ENCODE measurements at places on chromosomes 11 and 22.

GRCh38 chr11:25838918-25839625 lies 492.9 kb upstream of the ANO3 start:
- DNase-seq: peak; percentile 31

DNA sequence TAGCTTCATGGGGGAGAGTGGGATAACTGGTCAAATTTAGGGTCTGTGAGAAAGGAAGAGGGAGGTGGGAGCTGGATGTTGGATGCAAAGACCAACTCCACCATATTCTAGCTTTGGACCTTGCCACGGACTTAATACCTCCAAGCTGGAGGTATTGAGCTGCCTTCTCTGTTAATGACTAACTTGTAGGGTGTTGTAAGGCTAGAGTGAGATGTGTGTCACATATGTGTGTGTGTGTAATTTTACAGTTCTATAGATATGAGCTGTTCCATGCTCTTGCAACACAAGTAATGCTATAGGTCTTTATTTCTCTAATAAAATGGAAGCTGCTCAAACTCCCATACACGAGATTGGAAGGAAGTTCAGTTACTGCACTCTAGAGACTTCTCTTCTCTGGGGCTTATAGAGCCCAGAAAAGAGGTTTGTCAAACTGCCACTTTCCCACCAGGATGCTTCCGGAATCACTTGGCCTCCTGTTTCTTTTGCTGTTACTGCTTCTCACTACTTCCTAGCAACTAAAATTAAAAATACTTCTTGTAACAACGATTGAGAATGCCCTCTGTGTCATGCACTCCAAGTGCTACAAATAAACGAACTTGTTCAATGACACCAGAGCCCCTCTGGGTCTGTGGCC lies 16.0 kb upstream of the FJX1 start:
- no peak for DNase-seq

DNA sequence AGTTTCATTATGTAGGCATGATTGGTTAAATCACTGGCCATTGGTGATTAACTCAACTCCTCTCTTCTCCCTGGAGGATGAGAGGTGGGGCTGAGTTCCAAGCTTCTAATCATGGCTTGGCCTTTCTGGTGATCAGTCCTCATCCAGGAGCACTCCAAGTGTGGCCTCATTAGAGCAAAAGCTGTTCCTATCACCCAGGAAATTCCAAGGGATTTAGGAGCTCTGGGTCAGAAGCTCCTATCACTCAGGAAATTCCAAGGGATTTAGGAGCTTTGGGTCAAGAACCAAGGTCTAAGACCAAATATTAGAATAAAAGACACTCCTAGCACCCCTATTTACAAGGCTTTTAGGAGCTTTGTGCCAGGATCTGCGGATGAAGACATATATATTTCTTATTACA lies 168.0 kb upstream of the BDNF start:
- DNase-seq: no peak

DNA sequence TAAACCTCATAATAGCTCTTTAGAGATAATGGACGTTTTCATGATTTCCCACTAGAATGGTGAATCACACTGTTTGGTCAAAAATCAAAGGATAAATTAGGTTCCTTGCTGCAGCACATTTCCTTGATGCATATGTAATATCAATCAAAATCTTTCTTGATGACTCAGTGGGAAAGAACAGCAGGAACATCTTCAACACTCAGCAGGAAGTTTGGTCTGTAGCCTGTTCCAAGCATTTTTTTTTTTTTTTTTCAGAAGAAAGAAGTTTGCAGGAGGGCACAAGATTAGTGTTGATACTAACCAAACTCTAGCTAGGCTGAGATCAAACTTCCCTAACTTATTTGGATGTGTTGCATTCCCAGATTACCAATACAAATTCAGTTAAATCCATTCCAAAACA lies 1529.8 kb downstream of the FAM181B start:
- no peak for DNase-seq

DNA sequence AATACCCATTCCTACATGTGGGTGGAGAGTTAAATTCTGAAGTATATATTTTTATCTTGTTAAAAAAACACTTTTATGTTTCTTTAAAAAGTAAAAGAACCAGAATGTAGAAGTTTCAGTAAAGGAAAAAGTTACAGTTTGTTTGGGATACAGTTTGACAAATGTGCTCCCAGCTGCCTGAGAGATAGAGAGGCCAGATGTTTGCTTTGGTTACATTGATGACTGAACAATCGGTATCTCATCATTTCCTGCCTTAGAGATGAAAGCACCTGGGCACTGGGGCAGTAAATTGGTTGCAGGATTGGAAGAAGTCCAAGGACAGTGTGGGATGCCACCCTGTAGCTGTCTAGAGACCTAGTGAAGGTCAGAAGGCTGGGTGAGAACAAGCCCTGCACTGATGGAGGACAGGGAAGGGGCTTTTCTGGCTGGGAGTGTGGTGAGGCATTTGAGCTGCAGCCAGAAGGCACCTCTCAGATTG lies 16.6 kb downstream of the MED15 start:
- no peak for DNase-seq

DNA sequence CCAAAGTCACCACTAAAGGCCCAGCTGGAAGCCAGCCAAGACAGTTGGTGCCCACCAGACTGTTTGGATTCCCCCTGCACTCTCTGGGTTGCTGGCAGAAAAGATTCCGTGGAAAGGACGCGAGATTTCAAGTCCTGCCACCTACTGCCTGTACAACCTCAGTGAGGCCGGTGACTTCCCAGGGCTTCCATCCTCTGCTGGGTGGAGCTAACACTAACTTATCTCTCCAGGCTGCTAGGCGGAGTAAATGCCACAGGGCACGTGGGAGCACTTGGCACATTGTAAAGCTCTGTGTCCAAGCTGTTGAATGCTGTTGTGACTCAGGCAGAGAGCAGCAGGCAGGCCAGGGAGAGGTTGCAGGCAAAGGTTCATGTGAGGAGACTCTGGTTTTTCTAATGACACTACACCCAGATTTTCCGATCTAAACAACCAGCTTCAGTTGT lies 50.9 kb upstream of the CDON start:
- peak; percentile 70 for DNase-seq

GRCh38 chr22:37329238-37330140 lies 47.2 kb downstream of the CYTH4 start:
- peak; percentile 95 for DNase-seq

- peak; percentile 75 for DNase-seq
Observed at GRCh38 chr11:118691926-118692830, 12.7 kb upstream of the TREH start.
